ENCODE measurements at places on chromosomes 12 and 14. TPM values are rescaled to one million over a fixed set of nuclear protein-coding genes. Genes with fewer than 3 reads are reported as not detected.
A peak's percentile ranks its signal among the peaks of the same experiment; 100 is the strongest.

SCNN1A gene
- polyA plus RNA-seq: 0.49 TPM

CCDC88C gene
- 18.3 TPM for polyA plus RNA-seq

CEBPE gene
- not detected for polyA plus RNA-seq

ATF7 gene
- 54.4 TPM for polyA plus RNA-seq

PPP1R3E gene
- 16.8 TPM for polyA plus RNA-seq

GPRC5D gene
- not detected for polyA plus RNA-seq

KRT85 gene
- not detected for polyA plus RNA-seq

CCDC175 gene
- polyA plus RNA-seq: not detected

KSR2 gene
- not detected for polyA plus RNA-seq

OR6J1 gene
- 0.15 TPM for polyA plus RNA-seq

FOXM1 gene
- polyA plus RNA-seq: 16.9 TPM

TPH2 gene
- not detected for polyA plus RNA-seq

KLHL33 gene
- 0.97 TPM for polyA plus RNA-seq

AMDHD1 gene
- 0.10 TPM for polyA plus RNA-seq

GRCh38 chr14:102105369-102105768 lies 18.5 kb upstream of the HSP90AA1 start:
- no peak for DNase-seq

DNA sequence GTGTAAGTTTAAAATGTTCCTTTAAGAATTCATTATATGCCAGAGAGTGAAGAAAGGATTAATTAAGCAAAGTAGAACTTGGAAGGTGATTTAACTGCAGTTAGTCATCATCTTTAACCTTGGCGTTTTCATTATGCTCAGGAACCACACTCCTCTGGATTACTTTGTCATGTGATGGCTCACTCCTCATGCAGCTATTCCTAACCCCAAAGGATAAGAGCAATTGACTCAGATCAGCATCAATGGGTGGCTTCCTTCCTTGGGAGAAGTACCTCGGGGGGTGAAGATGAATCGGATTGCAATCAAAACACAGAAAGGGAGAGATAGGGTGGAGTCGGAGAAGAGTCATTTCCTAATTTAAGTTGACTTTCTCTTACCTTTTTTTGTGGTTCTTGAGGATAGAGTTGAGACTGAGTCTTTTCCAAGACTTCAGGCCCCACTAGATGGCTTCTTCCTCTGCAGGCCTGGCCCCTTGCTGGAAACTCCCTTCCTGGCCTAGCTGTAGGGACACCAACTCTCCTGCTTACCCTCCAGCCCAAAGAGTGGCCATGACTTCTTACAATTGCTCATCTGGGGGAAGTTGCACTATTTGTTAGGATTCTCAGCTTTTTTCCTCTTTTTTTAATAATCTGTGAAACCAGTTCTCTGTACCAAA lies 238.6 kb upstream of the DDHD1 start:
- DNase-seq: no peak

GRCh38 chr14:96176275-96176674 lies 28.4 kb upstream of the BDKRB2 start:
- no peak for DNase-seq

- DNase-seq: no peak
Measured at GRCh38 chr12:19654650-19655376, 215.5 kb downstream of the AEBP2 start.

DNA sequence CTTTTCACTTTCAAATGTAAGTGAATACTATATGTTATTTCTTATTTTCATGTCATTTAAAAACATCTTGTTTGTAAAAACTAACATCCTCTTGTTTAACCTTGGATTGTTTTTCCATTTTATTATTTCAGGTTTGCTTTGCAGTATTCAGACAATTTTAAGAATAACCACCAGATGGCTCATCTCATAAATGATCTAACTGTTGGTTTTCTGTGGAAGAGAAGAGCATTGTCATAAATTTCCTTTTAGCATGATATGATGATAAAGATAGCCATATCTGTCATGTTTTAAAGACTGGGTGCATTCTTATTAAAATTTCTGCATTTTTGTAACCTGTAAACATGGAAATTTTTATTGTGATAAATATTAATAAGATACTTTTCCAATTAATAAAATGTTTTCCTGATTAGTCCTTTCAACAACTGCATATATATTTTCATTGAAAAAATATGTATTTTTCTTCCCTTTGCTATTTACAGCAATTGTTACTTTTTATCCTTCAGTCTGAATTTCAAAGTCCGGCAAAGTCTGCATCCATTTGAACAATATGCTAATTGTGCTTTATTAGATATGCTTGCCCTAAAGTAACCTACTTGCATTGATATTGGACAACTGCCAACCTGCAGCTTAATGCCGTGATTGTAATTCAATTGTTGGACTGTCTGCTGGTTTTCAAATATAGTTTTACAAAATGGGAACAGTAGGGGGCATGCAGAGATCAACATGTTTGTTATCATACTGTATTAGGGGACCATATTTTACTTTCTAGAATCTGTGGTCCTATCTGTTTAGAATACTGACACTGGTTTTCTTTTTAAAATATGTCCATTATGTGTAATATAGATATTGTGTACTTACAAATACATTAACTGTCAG lies 163.4 kb downstream of the GARIN6 start:
- DNase-seq: no peak

DNA sequence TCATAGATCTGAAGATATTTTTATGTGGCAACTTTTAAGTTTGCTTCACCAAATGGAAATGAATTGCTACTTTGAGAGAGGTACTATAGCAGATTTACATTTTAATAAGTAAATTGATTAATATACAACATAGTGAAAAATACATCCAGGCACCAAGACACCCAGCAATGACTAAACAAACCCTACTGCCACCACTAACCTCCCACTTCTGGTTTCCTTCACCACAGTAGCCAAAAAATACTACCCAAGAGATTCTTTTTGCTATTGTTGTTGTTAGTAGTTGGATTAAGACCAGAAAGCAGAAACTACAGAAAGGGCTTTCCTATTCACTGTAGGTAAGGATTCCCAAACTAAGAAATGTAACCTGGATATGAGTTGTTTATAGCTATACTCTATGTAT lies 54.1 kb downstream of the COCH start:
- DNase-seq: no peak

DNA sequence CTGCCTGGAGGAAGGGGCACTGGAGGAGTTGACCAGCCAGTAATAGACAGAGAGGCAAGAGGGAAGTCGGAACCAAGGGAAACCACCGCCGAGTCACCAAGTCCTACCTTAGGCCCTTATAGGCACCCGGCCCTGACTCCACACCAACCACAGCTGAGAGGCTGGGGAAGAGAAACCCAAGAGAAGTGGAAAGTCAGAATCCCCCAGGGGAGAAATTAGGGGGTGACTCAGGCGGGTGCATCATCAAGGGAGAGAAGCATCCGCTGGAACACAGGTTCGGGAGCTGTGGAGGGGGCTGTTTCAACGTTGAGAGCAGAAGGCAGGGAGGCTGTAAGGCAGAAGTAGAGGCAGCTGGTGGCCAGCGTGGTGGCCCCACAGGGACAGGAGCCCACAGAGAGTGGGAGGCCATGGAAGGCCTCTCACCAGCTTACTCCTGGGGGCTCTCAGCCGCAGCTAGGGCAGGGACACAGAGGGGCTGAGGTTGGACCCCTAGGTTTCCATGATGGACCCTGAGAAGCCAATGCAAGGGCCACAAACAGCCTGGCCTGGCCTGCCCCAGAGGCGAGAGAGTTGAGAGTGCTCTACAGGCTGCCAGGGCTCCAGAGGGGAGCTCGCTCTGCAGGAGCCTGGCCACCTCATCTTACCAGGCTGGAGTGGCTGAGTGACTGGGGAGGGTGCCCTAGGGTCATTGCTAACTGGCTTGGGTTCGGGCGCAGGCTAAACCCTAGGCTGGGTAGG lies 1.4 kb upstream of the TRMT61A start:
- DNase-seq: no peak

- peak; percentile 20 for DNase-seq
Measured at GRCh38 chr12:58310809-58311622, 369.6 kb downstream of the ATP23 start.

GRCh38 chr14:71140157-71140556 lies 232.9 kb downstream of the PCNX1 start:
- no peak for DNase-seq

- no peak for DNase-seq
Measured at GRCh38 chr12:78055545-78055944, 224.9 kb downstream of the NAV3 start.

DNA sequence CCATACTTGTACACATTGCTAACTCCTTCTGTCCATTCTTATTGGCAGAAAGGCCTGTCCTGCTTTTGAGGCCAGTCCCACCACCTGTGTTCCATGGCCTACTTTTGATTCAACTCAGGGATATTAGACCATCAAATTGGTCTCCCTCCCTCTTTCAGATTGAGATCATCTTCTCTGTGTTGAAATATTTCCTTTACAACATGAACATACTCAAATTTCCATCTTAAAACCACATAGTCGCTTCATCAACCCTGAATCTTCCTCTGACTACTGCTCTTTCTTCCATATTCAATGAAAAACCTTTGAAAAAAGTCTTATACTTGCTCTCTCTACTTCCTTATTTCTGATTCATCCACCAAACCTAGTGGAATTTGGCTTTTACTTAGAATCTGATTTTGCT lies 34.9 kb downstream of the TRMT5 start:
- no peak for DNase-seq

- no peak for DNase-seq
Measured at GRCh38 chr12:32603858-32604257, 75.2 kb upstream of the DNM1L start.

- no peak for DNase-seq
Measured at GRCh38 chr12:111035578-111036301, 115.4 kb upstream of the MYL2 start.

DNA sequence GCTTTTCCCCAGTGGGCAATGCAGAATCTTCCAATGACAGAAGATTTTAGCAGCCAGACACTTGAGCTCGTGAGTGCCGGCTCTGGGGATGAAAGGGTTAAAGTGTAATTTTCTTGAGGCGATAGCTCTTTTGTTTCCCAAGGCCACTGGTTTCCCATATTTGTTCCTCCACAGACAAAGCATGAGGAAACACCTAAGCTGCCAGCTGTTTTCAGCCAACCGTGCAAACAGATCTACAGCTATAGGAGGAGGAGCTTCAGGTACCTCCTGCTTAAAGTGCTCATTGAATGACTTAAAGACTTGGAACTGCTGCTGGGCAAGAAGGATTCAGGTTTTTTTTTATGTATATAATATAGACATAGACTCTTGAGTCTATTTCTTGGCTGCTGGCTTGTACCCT lies 1311.5 kb downstream of the TMEM121 start:
- DNase-seq: no peak

DNA sequence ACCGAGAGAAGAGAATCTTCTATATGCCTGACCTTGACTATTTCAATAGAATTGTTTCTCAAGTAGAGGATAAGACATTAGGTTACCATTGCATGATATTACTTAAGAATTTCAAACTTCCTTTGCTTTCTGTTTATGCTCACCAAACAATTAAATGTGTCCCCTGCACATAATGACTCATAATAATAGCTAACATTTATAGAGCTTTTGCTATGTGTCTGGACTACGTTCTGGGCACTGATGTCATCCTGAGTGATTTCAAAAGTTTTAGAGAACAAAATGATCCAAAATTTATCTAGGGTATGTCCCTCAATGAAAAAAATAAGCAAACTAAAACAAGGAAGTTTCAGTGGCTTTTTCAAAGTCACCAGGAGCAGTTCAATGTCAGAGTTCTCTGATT lies 38.8 kb downstream of the SLC15A5 start:
- DNase-seq: no peak

DNA sequence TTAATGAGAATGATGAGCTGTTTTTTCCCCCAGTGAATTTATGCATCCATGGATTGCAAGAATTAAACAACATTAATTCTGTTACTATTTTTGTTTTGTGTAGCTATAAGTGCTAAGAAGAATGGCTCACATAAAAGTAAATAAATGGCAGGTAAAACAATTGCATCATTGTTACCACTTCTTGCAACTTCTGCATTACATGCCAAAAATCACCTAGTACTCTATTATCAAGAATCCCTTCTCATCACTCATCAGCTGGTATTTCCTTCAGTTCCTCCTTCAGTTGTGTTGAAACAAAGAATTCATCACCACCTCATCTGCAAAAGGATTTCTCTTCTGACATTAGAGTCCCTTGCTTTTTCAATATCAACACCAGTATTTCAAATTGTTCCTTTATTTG lies 773 bp downstream of the A2M start:
- DNase-seq: no peak

DNA sequence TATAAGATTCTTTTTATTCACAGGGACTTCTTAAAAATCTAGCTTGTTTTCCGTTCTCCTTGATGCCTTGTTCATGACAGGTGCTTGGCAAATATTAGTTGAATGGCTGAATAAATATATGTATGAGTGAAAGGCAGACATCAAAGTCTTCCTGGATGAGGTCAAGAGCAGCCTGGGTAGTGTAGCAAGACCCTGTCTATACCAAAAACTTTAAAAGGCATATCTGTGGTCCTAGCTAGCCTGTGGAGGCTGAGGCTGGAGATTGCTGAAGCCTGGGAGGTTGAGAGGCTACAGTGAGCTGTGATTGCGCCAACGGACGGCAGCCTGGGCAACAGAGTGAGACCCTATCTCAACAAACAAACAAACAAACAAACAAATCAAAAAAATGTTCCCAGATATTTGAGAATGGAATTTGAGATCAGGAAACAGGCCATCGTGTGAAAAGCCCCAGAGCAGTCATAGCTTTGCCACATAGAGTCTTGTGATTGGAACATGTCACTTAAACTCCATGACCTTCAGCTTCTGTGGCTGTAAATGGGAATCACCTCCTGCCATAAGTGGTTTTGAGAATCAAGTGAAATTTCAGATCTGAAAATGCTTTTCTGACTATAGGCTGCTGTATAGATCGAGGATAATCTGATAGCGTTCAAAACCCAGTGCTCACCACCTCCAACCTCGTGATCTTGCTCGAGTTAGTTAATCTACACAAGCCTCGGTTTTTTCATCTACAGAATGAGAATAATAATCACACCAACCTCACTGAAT lies 64.3 kb downstream of the ZFP36L1 start:
- DNase-seq: no peak

- no peak for DNase-seq
Measured at GRCh38 chr14:89851106-89851505, 103.4 kb downstream of the EFCAB11 start.

Data from hindlimb muscle (tissue), 1 donor.